ENCODE measurements at places on chromosomes 1 and 21.

DNA sequence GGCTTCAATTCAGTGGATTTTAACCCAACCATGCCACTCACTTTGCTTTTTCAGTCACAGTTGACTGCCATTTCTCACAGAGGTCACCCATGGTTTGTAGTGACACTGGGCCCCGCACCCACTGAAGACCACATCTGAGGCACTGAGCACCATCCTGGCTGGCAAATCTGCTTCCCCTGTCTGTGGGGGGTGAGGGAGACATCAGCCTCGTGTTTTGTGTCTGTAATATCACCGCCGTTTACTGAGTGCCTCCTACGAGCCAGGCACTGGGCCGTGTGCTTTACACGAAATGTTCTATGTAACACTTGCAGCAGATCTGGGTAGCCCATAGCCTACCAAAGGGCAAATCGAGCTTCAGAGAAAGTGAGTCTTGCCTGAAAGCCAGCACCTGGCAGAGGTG, 161.8 kb downstream of the PGBD5 start:
- DNase-seq: no peak

DNA sequence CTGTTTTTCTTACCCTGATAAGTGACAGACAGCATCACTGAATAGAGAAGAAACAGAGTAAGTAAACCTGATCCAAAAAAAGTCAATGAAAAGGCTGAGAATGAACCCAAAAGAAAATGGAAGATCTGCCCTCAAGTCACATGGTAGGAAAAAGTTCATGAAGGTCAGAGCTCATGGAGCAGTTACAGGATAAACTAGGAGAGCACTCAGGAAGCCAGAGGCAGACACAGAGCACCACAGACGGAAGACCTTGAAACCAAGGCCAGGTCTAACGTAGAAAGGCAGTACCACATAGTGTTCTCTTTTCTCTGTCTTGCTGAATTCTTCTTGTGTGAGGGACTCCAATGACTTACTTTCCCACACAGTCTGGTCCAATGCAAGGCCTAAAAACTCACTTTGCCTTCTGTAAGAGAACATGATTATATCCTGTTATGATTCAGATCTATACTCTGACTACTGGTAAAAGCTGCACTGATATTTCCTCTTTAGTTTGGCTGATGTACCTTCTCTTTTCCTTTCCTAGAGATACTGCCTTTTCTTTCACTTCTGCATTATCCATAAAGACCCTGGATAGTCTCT, 40.8 kb downstream of the RTCA start:
- no peak for DNase-seq

- no peak for DNase-seq
These were observed 251.4 kb downstream of the FAM72C start for GRCh38 chr1:143720087-143721023.

GRCh38 chr1:13901597-13901996, 201.6 kb downstream of the PRDM2 start:
- no peak for DNase-seq

DNA sequence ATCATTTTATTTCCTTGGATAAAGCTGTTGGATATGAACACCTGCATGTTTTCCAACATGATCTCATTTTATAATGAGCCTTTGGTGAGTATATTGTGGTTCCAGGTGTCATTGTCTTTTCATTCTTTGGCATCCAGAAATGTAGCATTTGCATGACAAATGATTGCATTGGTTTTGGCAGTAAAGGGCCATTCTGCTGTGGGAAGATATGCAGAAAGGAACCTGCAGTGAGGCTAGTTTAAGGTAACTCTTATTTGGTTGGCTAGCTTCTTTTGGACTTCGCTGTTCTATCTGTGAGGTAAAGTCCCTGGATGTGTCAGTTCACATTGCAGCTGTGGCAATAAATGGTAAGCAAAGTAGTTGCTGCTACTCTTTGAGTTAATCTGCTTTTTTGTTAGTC, 343.0 kb downstream of the AMY1C start:
- DNase-seq: no peak

GRCh38 chr1:34149501-34149900, 15.5 kb downstream of the CSMD2 start:
- no peak for DNase-seq

- DNase-seq: no peak
These were observed 17.4 kb downstream of the BMP8A start for GRCh38 chr1:39508857-39509305.

DNA sequence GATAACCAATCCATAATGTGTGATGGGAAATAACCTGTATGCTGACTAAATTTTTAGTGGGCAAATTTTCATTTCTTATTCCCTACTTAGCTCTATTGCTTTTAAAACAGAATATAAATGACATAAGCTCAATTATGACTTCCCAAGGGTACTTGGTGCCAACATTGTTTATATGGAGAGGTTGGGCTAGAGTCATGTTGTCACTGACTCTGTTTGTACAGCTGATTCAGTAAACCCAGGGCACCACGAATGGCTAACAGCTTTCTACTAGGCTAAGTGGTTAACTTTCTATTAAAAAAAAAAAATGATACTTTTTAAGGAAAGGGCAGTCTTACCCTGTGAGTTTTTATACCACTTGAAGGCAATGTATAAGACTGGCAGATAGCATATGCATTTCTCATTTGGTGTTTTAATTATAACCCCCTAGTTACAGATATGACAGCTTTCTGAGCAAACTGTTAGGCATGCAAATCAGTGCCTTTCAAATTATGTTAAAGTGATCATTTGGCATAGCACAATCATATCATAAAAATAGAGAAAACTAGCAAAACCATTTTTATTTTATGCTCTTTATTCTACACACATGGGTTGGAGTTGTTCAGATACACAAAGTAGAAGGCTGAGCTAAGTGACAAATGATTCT, 147.1 kb downstream of the DNM3 start:
- no peak for DNase-seq

DNA sequence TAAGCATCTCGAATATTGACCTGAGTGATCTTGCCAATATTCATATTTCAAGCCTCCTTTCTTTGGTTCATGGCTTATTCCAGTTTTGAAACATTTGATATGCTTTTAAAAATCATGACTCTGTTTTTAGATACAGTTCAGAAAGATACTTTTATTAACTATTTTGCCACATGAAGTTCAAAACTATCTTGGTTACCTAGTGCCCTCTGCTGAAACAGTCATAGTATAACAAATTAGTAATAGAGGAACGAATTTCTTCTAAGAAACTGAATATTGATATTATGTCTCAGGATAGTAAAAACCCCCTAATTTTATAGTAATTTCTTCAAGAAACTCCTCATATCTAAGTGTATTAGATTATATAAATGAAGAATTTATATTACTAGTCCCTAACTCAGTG, 52.6 kb upstream of the RC3H1 start:
- no peak for DNase-seq

- no peak for DNase-seq
These were observed 23.1 kb upstream of the PPT1 start for GRCh38 chr1:40120128-40120527.

DNA sequence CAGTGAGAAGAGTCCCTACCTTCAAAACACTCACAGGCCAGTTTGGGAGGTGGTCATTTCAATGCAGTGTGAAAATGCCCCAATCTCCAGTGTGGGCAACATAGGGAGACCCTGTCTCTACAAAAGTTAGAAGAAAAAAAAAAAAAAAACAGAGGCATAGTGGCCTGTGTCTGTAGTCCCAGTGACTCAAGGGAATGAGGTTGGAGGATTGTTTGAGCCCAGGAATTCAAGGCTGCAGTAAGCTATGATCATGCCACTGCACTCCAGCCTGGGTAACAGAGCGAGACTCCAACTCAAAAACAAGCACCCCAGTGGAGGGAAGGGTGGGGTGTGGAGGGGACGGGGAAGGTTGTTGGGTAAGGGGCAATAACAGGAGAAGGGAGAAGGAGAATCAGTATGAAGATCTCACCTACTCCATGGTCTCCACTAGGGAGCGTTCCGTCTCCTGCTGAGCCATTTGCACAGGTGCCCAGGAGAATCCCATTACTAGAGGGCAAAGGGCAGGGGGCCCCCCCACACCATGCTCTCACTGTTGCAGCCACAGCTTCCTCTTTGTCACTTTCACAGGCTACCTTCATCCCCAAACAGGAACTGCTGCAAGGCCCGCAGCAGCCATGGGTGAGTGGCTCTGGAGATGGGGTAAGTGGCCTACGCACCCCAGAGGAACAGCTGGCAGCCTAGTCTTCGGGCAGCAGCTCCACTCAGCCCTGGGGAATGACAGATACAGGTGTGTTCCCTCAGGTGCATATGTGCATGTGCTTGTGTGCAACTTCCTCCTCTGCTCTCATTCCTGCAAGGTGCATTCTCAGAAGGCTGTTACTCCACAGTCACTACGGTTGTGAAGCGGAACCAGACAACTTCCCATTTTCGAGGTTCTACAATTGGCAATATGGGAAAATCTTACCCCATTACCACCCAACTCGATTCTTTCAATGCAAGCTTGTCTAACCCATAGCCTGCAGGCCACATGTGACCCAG, 87.9 kb upstream of the LYST start:
- peak; percentile 55 for DNase-seq

Data from CD4-positive, alpha-beta T cell treated with Interleukin-4 for 4 hours (primary cell).